Sciatic nerve (tissue), 2 donors: ENCODE measurements at places on chromosomes 1 and 21. TPM values are rescaled to one million over a fixed set of nuclear protein-coding genes. Genes with fewer than 3 reads are reported as not detected.

SCAMP3 gene
- 44.0 TPM for total RNA-seq

HAO2 gene
- not detected for total RNA-seq

SPRR2B gene
- total RNA-seq, result not detected

DAB1 gene
- 10.5 TPM for total RNA-seq

FCER1G gene
- total RNA-seq, result 43.9 TPM

TFF2 gene
- not detected for total RNA-seq

TCHH gene
- total RNA-seq, result 0.13 TPM
